Globus pallidus (tissue), 1 donor: ENCODE measurements at places on chromosomes 5 and 9.
A peak's percentile ranks its signal among the peaks of the same experiment; 100 is the strongest.

DNA sequence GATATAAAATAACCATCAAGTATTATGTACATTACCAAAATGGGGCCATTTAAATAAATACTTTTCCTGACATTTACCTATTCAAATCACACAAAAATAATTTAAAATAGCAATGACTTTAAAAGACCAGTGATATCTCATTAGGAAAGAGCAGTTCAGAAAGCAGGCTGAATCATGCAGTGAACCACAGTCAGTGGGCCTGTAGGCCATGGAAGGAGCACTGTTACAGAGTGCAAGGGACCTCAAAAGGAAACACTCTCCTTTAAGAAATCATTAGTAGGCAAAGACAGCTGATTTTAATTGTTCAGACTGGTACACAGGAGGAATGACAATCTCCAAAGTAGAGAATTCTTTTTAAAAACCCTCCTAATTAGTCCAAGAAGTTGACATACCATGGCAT lies 283.5 kb upstream of the EFNA5 start:
- DNase-seq: no peak

- DNase-seq: no peak
Measured at GRCh38 chr9:136725612-136726011, 13.2 kb downstream of the DIPK1B start.

DNA sequence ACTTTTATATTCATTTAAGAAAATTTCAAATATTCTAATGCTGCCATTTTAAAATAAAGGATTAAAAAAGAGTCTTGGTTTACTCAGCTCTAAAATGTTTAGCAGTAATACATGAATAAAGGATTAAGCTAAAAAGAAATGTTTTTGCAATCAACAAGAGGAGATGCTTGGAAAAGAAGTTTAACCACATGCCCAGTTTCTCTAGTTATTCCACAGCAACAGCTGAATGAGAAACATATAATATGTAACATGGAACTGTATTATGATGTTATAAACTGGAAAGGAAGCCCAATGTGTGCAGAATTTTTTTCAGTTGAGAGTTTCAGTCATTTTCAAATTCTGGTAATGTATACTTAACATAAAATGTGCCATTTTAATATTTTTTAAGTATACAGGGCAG lies 76.5 kb upstream of the ALDH1A1 start:
- DNase-seq: no peak

DNA sequence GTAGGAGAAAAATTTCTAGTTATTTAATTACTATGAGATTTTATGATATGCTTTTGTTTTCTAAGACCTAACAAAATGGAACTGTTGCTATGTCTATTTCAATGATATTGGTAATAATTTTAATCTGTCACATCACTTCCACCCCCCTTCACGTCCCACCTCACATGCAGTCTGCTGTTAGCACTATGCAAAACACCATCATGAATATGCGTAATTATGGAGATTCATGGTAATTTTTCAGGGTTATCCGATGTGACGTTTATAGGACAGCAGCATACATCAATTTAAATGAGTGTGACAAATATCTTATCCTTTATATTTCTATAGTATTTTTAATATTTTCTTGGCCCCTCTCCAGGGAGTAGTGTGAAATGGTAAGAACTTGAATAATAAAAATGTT lies 283.8 kb upstream of the TMEM161B start:
- DNase-seq: no peak

DNA sequence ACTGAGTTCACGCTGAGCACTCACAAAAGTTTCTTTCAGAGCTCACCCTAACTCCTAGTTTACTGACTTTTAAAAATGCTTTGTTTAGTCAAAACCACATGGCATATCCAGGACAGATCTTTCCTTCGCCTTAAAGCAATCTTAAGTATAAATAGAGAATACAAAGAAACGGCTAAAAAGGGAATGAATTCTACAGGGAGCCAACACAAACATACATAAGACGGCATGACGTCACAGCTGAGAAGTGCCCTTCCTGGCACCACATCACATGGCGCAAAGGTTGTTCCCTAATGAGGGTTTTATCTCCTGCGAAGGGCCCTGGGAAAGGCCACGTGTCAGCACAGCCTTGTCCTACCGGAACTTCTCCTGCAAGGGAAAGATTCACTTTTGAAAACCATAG lies 141.3 kb downstream of the IRX1 start:
- DNase-seq: no peak

GRCh38 chr5:177310757-177311391 lies 824 bp downstream of the MXD3 start:
- DNase-seq: no peak

GRCh38 chr9:34997379-34997781 lies 7.8 kb downstream of the DNAJB5 start:
- no peak for DNase-seq

- no peak for DNase-seq
Measured at GRCh38 chr9:120267929-120268328, 312.0 kb downstream of the CDK5RAP2 start.

GRCh38 chr5:5313101-5313635 lies 109.3 kb upstream of the ICE1 start:
- no peak for DNase-seq

GRCh38 chr9:14251154-14252071 lies 62.5 kb downstream of the NFIB start:
- peak; percentile 81 for DNase-seq

DNA sequence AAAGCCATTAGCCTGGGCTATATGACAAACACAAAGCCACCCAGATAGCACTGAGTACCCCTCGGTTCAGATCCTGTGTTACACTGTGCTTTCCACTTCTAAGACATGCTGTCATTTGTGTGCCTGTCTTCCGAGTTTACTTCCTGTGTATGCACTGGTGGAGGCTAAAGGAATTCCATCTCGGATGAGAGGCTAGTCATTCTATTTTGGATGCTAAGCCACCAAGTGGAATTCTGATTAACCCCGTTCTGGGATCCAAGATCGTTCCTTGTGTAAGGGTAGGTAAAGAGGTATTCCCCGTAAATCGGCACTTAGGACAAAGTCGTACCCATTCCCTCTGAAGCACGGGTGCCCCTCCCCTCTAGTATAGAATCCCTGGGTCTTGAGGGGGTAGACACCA lies 8.7 kb downstream of the PROP1 start:
- DNase-seq: no peak

- DNase-seq: peak; percentile 40
Measured at GRCh38 chr5:62606878-62607277, 28.3 kb downstream of the LRRC70 start.

- DNase-seq: no peak
Measured at GRCh38 chr5:2191972-2192371, 309.2 kb upstream of the IRX4 start.

DNA sequence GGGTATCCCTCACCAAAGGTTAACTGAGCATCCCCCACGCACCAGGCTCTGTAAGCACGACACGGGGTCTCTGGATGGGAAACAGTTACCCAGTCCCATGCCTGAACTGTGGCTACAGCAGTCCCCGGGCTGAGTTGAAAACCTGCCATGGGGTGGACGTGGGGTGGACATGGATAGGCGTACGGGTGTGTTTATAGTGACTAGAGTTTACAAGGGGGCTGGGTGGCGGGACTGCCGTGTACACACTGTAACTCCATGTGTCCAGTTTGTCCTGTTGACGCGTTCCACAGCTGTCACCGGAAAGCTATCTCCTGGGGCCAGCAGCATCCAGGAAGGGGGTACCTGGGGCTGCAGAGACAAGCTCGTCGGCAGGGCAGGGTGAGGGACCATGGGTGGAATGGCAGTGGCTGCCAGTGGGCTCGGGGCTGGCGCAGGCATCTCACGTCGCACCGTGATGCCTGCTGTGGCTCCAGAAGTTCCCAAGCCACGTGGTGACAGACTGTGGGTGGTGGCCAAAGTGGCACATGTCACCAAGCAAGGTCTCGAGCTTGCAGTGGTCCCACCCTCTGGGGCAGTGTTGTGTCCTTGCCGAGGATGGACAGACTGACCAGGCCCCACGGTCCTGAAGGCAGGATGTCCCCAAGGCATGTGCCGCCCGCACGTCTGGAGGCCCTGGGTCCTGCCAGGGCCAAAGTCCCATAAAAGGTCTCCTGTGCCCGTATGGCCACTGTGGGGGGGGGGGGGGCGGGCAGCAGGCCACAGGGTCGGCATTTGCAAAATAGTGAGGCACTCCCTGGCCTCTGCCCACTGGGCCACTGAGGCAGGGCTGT lies 29.3 kb upstream of the RNF130 start:
- no peak for DNase-seq

DNA sequence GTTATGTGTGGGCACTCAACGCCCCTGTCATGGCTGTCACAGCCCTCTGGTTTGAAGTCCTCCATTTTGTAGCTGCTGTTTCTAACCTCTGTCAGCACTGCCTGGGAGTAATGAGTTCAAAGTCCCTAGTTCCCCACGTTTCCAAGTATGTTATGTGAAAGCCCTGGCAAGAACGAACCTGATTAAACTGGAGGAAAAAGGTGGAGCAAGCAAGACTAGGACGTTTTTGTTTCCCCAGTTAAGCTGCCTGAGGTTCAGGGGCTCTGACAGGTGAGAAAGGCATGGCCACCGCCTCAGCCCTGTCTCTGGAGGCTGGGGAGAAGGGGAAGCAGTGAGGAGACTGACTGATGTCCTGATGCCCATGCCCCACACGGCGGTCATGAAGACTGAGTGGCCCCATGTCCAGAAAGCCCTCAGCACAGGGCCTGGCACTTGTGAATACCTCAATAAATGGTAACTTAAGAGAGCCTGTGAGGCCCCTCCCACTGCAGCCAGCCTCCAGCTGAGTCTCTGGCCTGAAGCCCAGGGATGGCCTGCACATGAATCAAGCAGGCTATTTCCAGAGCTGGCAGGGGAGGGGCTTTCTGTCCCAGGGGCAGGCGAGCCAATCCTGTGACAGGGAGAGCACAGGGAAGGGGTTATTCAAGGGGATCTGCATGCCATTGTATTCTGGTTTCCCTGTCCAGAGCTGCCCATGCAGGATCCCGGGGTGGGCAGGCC lies 61.8 kb downstream of the PFDN1 start:
- DNase-seq: peak; percentile 98

GRCh38 chr9:125428902-125429467 lies 167.4 kb downstream of the GAPVD1 start:
- DNase-seq: no peak
